ENCODE measurements at places on chromosomes 2 and 18.
A peak's percentile ranks its signal among the peaks of the same experiment; 100 is the strongest.

GRCh38 chr18:59220164-59220783 is 316 bp downstream of the GRP start:
- DNase-seq: no peak

DNA sequence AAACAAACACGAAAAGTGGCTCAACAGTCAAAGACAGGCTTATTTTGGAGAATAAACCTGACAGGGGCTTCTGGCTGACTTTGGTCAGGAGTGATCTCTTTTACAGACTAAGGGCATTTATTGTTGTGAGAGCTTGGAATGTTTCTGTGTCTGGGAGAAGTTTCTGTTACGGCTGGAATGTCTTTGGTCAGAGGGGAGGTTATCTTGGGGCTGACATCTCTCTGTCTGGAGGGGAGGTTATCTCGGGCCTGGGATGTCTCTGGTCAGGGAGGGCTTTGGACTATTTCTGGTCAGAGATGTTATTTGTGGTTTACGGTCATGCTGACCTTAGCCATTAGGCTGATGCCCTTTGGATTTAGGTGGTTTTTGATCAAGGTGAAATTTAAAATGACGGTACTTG is 345.5 kb upstream of the FSIP2 start:
- DNase-seq: no peak

GRCh38 chr2:72778410-72778809 is 47.4 kb downstream of the EXOC6B start:
- DNase-seq: no peak

DNA sequence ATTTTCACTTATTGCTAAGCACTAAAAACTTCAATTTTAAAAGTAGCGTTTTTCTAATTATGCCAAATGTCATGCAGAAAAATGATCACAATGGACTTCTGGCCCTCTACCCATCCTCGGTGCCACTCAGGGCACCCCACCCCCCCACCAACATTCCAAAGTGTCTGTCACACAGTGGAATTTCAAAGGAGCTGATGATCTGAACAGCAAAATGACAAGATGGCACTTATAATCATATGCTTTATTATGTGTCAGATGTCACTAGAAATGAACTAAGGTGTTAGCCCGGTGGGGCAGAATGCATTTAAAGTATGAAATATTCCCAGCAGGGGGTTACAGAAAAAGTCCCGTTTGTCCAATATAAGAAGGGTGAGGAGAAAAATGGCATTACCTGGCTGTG is 360.7 kb upstream of the RAB12 start:
- no peak for DNase-seq

DNA sequence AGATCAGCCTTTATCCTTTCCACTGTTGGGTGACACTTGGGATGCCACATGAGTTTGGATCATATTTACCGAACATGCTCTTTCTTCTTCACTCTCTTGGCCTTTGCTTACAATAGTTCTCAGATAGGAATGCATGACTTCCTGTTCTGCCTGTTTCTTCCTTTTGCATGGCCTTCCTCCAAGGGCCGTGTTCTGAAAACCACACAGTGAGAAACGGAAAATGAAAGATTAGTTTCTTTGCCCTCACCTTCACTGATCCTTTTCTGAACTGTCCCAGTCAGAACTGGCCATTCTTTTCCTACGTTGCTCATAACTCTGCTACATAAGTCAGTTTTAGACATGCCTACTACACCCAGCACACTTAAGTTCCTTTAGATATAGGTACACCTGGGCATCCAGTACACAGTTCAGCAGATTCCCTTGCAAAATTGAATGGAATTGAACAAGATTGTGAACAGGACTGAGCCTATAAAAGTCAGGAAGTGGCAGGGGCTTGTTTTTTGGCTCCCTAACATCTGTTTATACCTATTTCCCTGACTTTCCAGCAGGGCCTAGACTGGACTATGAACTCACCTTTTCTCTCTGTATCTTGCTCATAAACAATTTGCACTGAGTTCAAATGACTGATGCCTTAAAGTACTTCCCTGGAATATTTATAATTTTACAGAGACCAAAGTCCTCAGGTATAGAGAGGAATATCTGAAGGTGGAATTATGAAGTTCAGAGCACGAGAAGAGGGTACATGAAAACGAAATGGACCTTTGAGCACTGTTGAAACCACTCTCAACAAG is 186.4 kb upstream of the ST6GAL2 start:
- no peak for DNase-seq

DNA sequence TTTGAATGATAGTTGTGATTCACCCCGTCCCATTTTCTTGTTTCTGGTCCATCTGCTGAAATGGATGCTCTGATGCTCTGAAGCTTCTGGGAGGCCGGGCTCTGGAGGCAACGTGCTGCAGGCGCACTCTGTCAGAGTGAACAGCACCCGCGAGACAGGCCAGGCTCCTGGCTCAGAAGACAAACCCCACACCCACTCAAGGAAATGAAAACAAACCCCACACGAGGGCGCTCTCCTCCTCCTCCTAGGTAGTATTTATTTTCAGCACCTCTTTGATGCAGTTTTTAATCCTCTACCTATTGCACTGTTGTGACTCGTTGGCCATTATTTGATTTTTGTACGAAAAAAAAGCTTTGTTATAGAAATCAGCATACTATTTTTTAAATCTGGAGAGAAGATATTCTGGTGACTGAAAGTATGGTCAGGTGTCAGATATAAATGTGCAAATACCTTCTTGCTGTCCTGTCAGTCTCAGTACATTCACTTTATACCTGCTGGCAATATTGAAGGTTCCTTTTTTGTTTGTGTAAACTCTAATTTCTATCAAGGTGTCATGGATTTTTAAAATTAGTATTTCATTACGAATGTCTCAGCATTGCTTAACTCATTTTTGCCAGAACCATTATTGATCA is 10.3 kb upstream of the CHST10 start:
- peak; percentile 89 for DNase-seq

DNA sequence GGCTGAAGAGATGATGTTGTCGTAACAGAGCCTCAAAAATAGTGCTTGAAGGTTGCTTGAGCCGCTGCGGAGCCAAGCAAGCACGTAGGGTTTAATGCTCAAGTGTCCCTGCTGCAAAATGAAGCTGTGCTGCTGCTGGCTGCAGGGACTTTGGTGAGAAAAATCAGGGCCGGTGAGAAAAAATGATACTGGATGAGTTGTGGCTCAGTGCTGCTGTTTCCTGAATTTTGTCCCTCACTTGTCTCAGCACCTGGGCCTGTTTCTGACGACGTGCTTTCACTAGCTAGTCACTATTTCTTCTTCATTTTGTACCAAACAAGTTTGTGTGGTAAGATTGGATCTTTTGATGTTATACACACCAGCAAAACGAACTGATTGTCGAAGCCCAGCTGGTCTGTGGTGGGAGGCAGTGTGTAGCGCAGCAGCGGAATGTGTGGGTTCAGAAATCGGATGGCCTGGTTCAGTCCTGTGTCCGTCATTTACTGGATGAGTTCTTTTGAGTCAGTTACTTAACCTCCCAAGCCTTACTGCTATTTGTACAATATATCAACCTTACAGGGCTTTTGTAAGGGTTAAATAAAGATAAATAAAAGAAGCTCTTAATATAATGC is 172.8 kb upstream of the FOSL2 start:
- no peak for DNase-seq

DNA sequence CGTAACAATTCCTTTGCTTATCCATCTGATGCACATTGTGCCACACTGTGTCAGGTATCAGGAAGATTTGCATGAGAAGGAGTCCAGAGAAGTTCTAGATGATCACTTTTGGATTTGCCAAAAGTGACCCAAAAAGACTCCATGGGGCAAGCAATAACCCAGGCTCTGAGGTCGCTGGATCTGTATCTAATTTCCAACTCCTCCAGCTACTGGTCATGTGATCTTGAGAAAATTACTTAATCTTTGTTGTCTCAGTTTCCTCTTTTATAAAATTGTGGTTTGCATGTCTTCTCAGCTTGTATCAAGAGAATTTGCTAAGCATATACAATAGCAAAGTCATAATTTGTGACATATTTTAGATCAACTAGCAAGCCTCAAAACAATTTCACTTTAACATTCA is 61.3 kb upstream of the ITGA4 start:
- DNase-seq: no peak

DNA sequence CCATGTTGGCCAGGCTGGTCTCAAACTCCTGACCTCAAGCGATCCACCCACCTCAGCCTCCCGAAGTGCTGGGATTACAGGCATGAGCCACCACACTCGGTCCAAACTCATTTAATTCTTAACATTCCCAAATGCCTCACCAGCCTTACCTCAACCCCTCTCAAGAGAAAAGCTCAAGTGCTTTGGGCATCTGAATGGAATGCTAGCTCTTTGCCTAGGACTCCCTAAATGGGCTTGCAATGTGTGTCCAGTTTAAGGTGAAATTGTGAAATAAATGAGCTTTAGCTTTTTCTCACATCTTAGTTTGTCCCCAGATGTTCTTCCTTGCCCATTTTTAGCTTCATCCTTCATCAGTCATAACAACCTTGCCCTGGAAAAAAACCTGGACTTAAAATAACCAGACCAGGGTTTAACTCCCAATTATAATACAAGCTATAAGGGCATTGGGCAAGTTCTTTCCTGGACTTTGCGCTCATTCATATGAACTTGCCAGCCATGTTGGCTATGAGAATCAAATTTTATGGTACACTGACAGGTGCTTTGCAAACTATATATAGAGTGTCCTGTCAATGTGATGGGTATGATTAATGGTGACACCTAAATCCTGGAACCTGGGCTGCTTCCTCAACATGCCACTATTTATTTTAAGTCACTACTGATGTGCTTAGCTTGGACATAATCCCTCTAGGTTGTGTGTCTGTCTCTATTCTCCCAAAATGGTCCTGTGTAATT is 95.1 kb upstream of the SERPINE2 start:
- no peak for DNase-seq

- no peak for DNase-seq
Measured at GRCh38 chr2:191252699-191253098, 7.5 kb downstream of the MYO1B start.

GRCh38 chr2:74653589-74653984 is 460 bp upstream of the SEMA4F start:
- no peak for DNase-seq

GRCh38 chr2:85806358-85807118 is 52.7 kb downstream of the ATOH8 start:
- peak; percentile 67 for DNase-seq

DNA sequence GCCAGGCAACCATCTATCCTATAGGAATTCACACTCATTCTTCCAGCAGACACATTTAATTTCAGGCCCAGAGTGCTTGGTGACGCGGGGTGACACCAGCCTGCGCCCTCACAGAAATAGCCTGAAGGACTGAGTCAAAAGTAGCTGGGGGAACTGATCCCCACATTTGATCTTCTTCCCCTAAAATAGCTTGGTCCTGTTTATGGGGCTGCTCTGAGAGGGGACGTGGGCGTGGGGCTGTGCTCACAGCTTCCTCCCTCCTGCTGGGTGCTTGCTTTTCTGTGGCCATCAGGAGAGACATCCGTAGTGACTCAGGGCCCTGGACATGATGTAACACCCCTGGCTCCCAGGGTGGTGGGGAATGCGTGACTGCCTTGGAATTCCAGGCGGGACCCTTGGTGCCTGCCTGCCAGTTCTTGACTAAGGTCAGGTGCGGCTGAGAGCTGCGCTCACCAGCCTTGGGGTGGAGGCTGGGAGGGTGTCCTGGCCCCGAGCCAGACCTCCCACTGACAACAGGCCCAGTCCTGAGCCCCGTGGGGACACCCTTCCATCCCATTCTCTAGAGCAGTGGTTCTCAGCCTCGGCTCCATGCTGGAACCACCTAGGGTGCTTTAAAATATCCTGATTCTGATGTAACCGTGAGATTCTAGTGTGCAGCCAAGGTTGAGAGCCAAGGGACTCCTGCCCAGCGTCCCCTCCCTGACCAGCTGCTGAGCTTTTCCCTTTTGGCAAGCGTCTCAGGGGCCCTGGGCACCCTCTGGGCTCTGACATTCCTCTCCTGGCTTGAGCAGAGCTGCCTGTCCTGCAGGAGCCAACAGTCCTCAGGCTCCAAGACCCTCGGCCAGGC is 47.4 kb upstream of the SMAD7 start:
- peak; percentile 53 for DNase-seq

- DNase-seq: no peak
Measured at GRCh38 chr2:109271920-109272319, 142.9 kb downstream of the SH3RF3 start.

DNA sequence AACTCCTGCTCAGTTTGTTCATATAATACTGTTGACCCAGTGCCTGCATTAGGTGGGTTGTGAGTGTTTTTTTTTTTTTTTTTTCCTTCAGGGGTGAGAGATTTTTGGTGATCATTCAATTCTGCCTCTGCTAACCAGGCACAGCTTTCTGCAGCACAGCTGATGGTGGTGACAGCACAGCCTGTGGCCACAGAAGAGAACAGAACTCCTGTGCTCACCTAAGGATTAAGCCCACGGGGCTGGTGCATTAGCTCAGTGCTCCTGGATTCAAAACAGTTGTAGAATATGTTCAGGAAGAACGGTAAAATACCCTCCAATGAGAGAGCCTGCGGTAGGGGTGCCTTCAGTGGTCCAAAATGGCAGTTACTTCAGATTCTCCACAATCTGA is 42.0 kb downstream of the PKP4 start:
- DNase-seq: no peak

GRCh38 chr2:105150231-105150630 is 91.3 kb upstream of the GPR45 start:
- no peak for DNase-seq

DNA sequence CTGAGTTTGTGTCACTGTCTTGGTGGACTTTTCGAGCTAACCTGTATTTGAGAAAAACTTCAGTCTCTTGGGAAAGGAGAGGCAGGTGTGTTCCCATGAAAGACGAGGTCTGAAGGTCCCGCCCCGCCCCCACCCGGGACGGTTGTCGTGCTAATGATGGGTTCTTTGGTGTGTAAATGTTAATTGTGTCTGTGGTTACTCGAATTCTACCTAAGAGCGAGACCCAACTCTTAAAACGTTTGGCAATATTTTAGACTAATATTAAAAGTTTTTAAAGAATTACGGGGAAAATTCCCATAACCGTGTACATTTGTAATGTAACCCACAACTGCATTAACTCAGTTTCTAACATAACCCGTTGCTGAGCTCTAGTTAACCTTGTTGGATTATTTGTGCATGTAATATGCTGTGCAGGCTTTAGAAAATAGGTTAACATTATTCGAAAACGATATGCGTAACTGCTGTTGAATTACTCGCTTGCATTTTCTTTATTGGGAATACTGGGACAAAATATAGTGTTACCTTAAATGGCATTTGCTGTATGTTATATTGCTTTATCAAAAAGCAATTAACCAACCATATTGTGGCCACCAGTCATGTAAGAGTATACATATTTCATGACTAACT is 833 bp downstream of the EPB41L5 start:
- no peak for DNase-seq

DNA sequence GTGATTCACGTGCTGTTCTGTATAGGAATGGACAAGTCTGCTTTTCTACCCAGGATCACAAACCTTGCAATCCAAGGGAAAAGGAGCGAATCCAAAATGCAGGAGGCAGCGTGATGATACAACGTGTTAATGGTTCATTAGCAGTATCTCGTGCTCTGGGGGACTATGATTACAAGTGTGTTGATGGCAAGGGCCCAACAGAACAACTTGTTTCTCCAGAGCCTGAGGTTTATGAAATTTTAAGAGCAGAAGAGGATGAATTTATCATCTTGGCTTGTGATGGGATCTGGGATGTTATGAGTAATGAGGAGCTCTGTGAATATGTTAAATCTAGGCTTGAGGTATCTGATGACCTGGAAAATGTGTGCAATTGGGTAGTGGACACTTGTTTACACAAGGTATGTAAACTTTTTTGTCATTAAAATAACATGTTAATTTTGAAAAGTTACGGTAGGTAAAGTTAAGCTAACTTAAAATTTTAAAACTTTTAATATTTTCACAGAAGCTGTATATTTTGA is 33.0 kb downstream of the PPM1B start:
- DNase-seq: peak; percentile 35
